Stimulated activated CD8-positive, alpha-beta memory T cell treated with anti-CD3 and anti-CD28 coated beads, Interleukin-7, amount 100 ng/mL, for 48 hours (primary cell): ENCODE measurements at places on chromosomes 12 and 14.

GRCh38 chr12:117875744-117876435 is 92.9 kb downstream of the KSR2 start:
- DNase-seq, result no peak

DNA sequence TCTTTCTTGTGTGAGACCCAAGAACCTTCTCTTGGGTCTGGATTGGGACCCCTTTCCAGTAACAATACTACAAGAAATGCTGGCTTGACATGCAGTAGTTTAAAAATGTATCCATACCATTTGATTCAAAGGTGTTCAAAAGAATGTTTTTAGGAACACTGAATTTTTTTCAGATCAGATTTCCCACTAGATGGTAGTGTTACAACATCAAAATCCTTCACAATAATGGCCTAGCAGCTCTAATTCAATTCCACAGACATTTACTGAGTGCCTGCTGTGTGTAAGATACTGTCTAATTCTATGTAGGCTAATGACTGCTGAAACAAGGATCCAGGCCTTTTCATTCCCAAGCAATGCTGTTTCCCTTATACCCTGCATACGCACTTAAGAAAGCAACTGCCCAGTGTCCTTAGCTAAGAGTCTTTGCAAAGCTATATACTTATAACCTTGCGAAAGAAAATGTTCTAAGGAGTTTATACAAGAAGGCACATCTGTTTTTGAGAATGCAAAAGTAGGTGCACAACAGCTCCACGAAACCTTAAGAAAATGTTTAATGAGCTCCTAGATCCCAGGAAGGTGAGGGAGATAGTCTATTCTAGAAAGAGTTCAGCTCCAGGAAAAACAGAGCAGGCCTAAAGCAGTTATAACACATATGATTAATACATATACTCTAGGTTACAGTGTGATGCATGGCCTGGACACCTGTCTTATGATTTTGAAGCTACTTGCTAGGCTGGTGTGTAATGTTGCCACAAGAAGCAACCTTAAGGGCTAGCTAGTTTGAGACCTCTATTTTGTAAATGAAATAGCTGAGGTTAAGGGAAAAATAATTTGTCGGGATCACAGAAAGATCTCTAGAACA is 50.9 kb upstream of the PKP2 start:
- no peak for DNase-seq

GRCh38 chr12:62192180-62192902 is 67.9 kb upstream of the USP15 start:
- DNase-seq, result no peak

DNA sequence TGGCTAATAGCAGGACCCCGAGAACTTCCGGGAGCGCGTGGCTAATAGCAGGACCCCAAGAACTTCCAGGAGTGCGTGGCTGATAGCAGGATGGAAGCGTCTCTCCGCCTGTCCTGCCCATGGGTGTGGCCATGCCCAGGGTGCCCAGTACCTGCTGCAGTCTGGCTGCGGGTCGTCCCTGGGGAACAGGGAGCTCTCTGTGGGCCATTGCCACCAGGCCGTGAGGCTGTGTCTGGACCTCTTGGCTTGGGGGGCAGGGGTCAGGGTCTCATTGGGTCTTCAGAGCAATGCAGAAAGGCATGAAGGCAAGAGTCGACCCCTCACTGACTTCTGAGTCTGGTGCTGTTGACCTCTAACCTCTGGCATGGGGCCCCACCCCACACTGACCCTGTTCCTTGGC is 35.4 kb downstream of the PACS2 start:
- DNase-seq, result no peak

DNA sequence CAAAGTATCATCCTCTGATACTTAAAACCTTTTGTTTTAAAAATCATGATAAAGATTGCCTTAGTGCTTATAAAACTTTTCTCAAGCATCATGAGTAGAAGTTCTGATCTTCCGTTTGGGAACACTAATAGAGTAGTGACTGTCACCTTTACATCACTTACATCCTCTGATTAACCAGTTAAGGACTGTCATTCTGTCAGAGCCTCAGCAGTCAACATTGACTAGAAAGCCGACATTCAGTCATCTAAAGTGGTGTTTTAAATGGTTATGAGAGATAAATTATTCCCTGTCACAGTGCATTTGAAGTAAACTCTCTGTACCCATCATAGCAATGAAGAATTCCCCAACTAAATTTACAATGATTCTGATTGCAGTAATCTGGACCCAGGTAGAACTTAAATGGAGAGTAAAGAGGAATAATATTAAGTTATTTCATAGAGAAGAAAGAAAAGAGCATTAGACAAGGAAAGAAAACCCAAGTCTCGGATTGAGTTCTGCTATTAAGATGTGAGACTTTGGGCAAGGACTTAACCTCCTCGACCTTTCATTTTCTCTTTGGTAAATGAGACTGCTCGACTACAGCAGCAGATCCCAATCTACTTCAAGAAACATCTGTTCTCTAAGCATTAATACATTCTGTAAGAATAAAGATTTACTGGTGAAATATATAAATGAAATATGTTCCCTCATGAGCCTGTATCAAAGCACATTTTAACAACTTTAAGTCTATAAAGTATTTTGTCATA is 563.9 kb upstream of the LMO3 start:
- DNase-seq, result no peak

DNA sequence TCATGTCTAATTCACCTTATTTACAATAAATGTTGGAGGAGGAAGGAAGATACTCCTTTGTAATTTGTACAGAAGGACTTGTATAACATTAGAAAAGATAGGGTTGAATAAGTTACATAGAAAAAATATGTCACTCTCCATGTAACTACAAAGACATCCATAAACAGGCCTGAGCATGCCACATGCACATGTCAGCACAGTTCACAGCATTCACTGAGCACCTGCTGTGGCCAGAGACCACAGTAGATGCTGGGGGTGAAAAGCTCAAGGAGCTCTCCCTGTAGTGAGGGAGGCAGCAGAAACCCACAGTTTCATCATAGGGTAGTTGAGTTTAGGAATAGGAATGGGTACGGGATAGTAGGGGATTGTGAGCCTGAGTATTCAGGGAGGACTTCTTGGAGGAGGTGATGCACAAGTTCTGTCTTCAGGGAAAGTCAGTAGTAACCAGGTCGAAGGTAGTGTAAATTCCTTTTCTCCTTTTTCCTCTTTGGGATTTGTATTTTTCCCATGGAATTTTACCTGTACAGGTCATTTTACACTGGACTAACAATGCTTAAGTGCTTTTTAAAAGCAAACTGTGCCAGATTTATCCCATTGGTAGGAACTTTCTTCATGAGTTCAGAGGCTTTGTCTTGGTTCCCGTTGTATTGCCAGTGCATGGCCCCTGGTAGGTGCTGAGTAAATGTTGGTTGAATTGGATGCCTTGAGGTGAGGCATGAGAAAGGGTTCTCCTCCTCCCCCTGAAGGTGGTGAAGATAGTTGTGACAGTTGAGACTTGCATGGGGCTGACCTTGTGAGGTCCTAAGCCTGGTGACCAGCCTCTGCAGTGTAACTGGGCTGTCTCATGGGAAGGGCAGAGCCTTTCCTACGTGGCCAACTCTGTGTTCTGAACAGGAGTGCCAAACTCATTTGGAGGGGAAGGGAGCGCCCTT is 20.2 kb downstream of the PRKCH start:
- DNase-seq, result no peak

GRCh38 chr12:21483531-21483930 is 17.9 kb downstream of the RECQL start:
- DNase-seq, result no peak

DNA sequence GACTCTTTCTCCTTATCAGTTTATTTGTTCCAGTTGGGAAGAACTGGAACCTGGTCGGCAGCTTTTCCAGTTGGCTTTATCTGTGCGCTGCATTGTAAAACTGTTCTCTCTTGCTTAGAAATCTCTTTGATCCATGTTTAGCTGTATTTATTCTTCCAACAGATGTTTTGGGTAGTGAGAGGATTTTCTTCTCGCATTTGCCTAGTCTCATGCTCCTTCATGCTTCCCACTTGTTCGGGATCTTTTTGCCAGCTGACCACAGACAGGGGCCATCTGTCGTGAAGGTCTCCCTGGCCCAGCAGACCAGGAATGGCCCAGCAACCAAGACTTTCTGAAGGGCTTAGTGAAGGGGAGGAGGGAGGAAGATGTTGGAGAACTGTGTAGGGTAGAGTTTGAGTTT is 21.6 kb downstream of the NTF3 start:
- DNase-seq, result no peak

- DNase-seq, result no peak
Measured at GRCh38 chr14:20652996-20653975, 11.8 kb upstream of the OR6S1 start.

- DNase-seq, result no peak
Measured at GRCh38 chr12:132580701-132581292, 29.6 kb downstream of the LRCOL1 start.

DNA sequence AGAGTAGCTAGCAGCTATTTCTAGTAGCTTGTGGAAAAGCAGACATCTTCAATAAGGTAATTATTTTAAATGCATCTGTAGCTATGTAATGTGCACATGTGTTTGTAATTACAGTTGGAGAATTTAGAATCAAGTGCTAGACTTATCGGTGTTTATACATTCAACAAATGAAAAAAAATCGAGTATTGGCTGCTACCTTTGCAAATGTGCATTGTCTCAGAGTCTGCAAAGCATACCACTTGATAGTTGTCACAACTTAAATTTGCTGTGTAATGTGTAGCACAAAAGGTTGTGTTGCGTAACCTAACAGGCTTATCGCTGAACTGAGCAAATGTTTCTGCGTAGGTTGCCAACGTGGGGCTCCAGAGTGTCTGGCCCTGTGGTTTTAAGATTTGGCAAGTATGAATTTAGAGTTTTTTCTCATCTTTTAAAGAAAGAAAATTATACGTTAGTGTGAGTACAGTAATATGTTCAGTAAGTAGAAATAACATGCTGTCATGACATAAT is 44.3 kb downstream of the TMTC2 start:
- DNase-seq, result no peak

DNA sequence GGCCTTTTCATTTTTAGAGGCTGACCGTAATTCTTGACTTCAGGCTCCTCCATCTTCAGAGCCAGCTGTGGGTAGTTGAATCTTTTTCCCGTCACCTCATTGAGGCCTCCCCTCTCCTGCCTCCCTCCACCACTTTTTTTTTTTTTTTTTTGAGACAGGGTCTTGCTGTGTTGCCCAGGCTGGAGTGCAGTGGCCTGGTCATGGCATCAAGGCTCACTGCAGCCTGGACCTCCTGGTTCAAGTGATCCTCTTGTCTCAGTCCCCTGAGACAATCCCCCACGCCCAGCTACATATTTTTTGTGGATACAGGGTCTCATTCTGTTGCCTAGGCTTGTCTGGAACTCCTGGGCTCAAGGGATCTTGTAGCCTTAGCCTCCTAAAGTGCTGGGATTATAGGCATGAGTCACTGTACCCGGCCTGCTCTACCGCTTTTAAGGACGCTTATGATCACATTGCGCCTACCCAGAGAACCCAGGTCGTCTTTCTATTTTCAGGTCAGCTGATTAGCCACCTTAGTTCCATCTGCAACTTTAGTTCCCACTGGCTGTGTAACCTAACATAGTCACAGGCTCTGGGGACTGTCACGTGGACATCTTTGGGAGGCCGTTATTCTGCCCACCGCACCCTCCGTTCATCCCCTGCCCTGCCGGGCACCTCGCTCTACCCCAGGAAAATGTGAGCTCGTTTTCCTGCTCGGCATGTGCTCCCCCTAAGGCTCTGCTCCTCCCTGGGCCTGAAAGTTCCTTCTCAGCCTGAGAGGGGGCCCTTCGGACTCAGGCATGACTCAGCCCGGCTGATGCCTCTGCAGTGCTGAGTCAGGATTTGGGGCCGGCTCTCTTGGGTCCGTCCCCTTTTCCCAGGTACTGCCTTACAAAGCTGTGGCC is 13.4 kb downstream of the TNFAIP2 start:
- no peak for DNase-seq

DNA sequence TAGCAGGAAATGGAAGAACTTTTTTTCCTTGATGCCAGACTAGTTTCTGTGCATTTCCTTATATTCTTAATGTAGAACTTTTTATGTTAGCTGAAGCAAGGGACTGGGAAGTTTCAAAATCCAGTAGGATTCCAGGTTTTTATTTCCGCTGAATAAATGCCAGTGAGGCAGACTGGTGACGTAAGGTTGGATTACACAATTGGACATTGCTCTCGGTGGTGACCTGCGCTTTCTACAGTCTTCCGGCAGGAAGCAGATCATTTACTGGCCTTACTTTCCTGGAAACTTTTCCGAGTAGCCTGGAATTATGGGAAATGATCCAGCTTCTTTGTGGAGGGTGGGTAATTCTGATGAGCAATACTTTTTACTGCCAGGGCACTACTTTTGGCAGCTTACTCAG is 3.6 kb downstream of the IFT43 start:
- DNase-seq, result no peak

DNA sequence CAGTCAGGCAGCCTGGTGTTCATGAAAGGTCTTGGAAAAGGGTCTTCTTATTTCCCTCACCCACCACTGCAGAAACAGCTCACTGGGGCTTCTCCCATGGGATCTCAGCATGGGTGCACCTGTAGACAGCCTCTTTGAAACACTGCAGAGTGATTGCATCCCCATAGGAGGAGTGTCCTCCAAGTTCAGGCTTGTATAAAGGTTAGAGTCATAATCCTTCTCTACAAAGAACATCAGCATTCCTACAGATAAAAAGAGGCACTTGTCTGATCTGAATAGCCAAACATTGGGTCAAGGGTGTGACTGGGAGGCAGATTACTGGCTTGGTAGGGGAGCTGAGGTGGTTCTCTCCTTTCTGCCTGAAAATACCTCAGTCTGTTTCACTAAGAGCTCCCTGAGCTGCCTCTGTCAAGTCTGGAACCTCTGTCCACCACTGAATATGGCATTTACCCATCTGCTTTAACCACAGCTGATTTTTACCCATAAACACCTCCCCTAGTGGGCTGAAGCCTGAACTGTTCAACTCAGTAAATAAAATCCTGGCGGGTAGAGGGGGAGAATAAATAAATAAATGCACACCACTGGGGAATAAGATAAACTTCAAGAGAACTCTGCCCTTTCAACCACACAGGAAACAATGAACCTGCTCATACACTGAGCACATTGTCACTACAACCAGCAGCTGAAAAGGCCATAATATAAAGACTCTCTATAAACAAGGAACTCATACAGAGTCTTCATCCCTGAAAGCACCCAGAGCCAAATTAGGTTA is 120.7 kb upstream of the SCAF11 start:
- no peak for DNase-seq

- DNase-seq, result no peak
Measured at GRCh38 chr12:98253207-98254037, 262.0 kb upstream of the TMPO start.

DNA sequence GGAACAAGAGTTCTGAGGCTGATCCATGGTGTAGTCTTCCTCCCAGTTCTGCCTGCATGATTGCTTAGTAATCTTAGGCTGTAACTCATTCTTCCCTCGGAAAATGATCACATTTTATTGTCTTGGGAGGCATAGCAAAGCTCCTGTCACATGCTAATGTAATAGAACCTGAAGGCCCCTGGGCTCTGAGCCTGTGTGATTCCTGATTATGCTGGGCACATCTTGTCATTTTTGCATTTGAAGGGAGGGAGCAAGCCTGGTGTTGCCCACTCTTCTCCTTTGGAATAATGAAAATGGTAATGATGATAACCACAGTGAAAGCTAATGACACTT is 215.4 kb downstream of the MSRB3 start:
- no peak for DNase-seq
